ENCODE measurements at places on chromosomes 2 and 18.

- no peak for DNase-seq
These were observed 44.2 kb upstream of the SLC39A10 start for GRCh38 chr2:195612611-195613495.

GRCh38 chr18:35457140-35457704 lies 40.5 kb downstream of the INO80C start:
- no peak for DNase-seq

- DNase-seq = no peak
These were observed 92.6 kb upstream of the MGAT4A start for GRCh38 chr2:98823196-98824170.

- no peak for DNase-seq
These were observed 93.5 kb upstream of the ITGB6 start for GRCh38 chr2:160293391-160294091.

- no peak for DNase-seq
These were observed 910.1 kb upstream of the CELF4 start for GRCh38 chr18:38475686-38476085.

- no peak for DNase-seq
These were observed 68.5 kb upstream of the NFATC1 start for GRCh38 chr18:79327199-79327721.

DNA sequence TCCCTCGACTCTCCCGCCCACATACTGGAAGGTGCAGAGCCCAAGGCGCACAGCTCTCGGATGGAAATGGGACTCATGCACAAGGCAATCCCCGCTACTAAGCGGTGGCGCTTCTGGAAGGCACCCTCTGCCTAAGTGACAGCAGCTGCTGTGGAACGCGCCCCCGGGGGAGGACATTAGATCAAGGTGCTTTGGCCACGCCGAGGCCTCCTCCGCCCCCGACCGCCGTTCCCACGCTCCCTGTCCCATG lies 202 bp downstream of the MCEE start:
- DNase-seq = no peak

DNA sequence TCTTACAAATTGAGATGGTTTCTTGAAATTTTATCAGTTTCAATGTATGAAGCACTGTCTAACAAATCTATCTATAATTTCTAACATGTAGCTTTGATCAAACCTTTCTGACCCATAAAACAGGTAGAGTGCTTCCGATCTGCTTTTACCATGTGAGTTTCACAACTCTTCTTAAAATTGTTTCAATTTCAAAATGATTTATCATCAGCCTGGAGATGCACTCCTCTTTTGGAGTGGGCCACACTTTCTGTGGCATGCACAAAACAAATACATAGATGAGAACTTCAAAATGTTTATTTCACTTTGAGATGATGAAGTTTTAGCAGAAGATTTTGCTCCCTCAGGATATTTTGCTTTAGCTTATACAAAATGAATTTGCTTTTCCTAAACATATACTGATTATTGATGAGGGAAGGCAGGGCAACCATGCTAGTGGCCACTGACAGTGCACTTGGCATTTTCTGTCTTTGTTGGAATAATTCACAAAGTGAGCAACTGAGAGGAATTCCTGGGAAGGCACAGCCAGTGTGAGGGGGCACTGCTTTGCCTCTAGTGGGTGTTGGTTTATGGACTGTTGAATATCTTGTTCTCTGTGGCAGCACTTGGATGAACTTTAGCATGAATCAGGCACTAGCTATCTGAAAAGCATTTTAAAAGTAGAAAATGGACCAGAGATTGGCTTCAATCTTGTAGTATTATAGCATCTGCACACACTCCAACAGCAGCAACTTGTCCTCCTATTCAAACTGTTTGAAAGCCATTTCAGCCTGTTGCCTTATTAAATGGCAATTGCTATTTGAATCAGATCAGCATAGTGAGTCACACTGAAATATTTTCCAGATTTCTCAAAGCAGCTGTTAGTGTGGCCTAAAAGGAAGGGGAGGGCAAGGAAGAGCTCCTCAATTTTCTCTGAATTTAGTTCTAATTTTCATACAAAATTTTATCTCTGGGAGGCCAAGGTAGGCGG lies 193.2 kb downstream of the CCDC85A start:
- DNase-seq = no peak

DNA sequence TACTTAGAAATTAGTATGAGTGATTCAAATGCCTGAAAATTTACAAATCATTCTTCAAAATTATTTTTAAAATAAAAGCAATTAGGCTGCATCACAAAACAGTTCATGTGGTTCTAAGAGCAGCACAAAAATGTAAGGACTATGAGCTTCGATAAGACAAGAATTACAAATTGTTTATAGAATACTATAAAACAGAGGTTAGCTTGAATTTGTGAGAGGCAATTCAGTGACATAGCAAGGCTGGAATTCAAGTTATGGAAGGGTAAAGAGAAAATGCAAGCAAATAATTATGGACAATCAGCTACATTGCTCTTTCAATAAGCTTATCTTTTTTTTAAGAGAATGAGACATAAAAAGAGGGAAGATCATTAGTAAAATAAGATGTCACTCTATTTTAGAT lies 7.1 kb upstream of the XIRP2 start:
- DNase-seq = no peak

DNA sequence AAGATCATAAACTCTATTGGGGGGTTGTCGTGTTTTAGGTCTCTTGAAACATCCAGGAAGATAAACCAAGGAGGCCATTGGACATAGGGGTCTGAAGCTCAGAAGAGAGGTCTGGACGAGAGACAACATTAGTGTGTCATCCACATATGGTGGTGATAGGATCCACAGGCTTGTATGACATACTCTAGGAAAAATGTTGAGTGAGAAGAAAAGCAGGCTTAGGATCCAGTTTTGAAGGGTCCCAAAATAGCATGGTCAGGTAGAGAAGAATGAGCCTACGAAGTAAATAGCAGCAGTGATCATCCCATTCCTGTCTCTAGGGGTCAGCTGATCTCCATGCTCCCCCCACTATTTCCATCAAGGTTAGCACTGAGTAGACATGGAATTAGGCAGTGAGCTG lies 166.8 kb downstream of the ANKRD30B start:
- no peak for DNase-seq

DNA sequence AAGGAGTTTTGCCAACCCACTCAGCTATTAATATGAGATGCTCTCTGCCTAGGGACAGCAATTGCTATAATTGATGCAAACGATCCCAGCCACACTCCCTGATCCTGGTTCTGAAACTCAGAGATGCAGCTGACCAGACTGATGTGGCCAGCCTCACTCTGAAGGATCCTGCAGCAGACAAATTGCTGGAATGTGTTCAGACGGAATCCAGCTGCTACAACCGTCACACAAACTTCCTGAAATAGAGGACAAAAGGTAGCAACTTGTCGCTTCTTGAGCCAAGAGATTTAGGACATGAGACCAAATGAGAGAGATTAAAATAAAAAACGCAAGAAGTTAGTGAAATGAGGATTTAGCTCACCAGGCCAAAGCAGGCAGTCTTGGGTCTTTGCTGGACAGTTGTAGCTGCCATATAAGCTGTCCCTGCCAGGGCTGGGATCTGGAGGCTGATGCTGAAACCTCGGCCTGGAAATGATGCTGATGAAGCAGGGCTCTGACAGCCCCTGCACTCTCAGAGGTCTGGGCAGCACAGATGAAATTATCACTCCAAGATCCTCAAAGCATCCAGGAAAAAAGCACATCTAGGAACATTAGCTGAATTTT lies 8.3 kb upstream of the YWHAQ start:
- no peak for DNase-seq

- no peak for DNase-seq
These were observed 3.4 kb downstream of the TCF23 start for GRCh38 chr2:27152102-27152795.

- no peak for DNase-seq
These were observed 187.8 kb upstream of the SIX3 start for GRCh38 chr2:44753552-44754285.

- peak; percentile 67 for DNase-seq
These were observed at the start of gene KIF3C for GRCh38 chr2:25982273-25982967. KIF3C (minus strand) TSS chr2:25982497; CDS start chr2:25981917, 580 bp downstream.

DNA sequence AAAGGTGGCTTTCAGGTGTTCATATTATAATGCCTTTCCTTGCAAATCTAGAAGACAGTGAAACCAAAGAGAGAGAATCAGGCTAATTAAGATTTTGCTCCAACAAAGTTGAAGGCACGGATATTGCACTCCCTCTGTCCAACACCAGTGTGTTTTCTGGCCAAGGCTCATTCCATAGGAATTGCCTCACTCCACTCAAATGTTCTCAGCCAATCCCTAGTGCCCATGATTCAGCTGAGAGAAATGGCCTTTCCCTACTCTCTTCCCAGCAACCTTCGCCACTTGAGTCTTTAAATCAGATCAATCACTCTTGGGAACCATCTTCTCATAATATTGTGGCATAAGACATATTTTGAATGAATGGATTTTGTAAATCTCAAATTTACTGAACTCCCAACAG lies 768.2 kb upstream of the ACVR2A start:
- DNase-seq = no peak

GRCh38 chr2:59726228-59727120 lies 827.0 kb downstream of the BCL11A start:
- no peak for DNase-seq

DNA sequence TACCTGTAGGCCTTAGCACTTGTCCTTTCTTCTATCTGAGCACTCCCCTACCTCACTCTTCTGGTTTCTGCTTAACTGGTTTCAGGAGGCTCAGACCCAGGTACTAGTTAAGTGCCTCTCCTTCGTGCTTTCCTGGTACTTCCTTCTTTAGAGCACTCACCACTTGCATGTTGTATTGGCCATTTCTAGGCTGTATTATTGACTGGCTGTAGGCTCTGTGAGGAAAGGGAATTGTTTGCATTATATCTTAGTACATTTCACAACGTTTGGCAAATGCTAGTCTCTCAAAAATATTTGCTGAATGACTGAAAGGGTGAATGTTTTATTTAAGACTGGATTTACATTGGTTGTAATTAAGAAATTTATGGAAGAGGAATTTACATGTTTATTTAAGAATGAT lies 36.0 kb upstream of the SCN1A start:
- DNase-seq = no peak

DNA sequence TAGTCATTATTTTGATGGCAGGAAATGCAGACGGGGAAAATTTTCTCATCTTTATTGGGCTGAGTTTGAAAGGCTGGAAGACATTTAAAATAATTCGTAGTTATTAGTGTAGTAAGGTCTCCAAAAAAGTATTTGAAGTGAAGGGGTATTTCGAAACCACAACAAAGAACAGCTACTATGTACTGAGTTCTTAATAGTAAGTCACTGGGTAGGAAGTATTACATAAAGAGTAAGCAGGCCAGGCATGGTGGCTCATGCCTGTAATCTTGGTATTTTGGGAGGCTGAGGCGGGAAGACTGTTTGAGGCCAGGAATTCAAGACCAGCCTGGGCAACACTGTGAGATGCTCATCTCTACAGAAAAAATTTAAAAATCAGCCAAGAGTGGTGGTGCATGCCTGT lies 113.6 kb downstream of the MEP1B start:
- no peak for DNase-seq

- DNase-seq = no peak
These were observed 72.2 kb downstream of the DSC3 start for GRCh38 chr18:30970196-30970816.

DNA sequence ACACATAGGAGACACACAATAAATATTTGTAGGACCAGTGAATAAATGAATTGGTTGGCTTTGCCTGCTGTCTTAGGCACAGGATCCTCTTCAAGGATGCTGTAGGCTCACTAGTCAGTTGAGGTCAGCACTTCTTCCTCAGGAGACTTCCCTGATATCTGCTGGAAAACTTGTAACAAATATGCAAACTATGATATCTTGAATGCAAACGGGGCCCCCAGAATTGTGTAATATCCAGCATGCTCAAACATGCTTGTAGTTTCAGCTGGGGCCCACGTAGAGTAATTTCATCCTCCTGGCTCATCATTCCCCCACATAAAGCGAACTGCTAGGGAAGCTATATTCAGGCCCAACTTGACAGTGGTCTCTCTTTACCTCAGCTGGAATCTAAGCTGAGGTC lies 43.6 kb downstream of the POLE4 start:
- no peak for DNase-seq

- no peak for DNase-seq
These were observed 238.1 kb upstream of the EPHA4 start for GRCh38 chr2:221810245-221810644.

DNA sequence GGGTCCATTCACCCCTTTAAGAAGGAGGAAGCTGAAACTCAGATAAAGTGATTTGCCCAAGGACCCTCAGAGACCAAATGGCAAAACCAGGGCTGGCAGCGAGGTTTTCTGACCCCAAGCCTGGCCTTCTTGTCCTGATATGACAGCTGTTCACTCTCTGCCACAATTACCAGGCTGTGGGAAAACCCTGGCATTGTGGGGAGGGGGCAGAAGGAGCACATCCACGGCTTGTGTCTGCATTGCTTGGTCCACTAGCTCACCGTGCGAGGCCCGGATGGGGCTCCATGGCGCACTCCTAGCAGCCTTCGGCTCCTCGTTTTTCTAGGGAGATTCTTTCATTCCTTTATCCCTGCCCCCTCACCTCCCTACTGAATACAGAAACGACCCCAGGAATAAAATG lies 143.4 kb upstream of the SIX2 start:
- no peak for DNase-seq

- no peak for DNase-seq
These were observed 68.1 kb downstream of the PARD6G start for GRCh38 chr18:80178935-80179818.

DNA sequence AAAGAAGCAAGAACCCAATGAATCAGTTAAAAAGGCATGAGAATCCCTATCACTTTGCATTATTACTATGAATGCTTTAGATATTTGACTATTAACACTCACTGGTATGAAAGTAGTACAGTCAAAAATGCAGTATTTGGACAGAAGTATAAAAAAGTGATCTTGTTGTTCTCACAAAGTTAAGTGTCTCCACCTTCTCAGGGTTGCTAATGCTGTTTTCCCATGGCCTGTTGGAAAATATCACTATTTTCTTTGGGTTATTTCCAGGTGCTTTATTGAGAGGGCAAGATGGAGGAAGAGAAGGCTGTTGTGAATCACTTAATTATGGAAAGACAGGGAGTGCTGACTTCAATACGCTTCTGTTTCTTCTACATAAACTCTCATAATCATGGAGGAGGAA lies 13.6 kb upstream of the CREB1 start:
- no peak for DNase-seq

DNA sequence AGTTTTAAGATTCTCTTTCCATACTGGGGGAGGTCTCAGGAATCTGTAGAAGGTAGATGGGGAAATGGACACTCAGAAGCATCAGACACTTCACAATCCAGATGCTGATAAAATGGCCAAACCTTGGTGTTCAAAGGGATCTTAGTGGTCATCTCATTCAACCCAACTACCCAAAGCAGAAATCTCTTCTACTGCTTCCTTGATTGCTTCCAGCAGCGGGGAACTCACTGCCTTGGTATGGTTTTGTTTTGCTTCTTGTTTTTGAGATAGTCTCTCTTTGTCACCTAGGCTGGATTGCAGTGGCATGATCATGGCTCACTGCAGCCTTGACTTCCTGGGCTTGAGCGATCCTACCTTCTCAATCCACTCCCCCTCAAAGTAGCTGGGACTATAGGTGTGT lies 39.3 kb upstream of the PTMA start:
- no peak for DNase-seq

GRCh38 chr2:182970486-182970885 lies 67.8 kb downstream of the NCKAP1 start:
- DNase-seq = no peak

Data from central memory CD4-positive, alpha-beta T cell (primary cell).